Sigmoid colon (tissue), 7 donors: ENCODE measurements at places on chromosomes 11 and 22. TPM values are rescaled to one million over a fixed set of nuclear protein-coding genes. Genes with fewer than 3 reads are reported as not detected.

GAB4 gene
- not detected for polyA plus RNA-seq

OR2AT4 gene
- polyA plus RNA-seq = not detected

SCUBE2 gene
- polyA plus RNA-seq = 3.4 TPM

CCDC81 gene
- 0.22 TPM for polyA plus RNA-seq

IGSF22 gene
- 0.52 TPM for polyA plus RNA-seq

GSTT2B gene
- not detected for polyA plus RNA-seq

AQP11 gene
- polyA plus RNA-seq = 1.7 TPM

TRIM66 gene
- 2.3 TPM for polyA plus RNA-seq

NUP160 gene
- 4.6 TPM for polyA plus RNA-seq

DGCR8 gene
- 24.1 TPM for polyA plus RNA-seq

DNA sequence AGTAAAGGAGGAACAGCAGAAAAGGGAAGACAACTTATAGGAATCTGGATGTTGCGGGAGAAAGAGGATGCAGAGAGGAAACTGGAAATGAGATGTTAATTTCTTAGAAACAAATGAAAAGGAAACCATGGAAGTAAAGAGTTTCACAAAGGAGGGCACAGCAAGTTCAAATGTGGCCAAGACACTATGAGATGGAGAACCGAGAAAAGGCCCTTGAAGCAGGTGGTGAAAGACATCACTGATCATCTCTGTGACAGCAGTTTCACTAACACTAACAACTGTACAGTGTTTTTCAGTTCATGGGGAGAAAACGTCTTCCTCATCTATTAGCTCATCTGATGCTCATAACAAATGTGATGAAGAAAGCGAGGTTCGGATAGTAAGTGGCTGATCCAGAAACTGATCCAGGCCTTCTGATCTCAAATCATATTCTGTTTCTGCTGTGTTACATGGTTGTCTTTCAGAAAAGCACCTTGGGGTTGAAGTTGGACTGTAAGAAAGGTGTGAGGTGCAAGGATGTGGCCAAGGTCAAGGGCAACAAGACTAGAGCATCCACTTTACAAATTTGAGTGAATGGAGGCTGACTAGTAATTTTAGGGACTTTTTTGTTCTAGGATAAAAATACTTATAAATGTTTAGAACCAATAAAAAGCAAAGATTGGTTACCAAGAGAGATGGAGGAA, 492.1 kb upstream of the CADM1 start:
- H3K27ac ChIP-seq = no peak overlapping the region
- no peak for DNase-seq

- no peak overlapping the region for H3K27ac ChIP-seq
- H3K27me3 ChIP-seq = no peaks in the 10 kb centered on the region
- no peak overlapping the region for H3K4me3 ChIP-seq
- H3K4me1 ChIP-seq = no peaks in the 10 kb centered on the region
- no peak for DNase-seq
Observed at GRCh38 chr11:73990730-73991129, 8.1 kb upstream of the UCP2 start.

DNA sequence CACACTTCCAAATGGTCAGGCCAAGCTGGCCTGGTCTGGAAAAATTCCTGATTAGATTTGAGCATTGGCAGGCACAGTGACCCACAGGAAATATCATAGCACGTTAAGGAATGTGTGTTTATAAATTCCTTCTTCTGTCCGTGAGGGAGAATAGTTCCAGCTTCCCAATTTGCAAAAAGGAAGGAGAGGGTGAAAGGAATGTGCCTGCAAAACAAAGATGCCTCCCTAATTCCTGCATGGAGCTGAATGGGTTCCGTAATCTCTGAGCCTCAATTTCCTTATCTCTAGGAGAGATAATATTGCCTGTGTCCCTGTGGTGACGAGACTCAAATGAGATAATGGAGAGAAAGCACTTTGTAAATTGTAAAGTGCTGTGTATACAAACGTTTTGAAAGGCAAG, 105.1 kb downstream of the FEZ1 start:
- H3K4me3 ChIP-seq = no peak overlapping the region
- H3K4me1 ChIP-seq = no peaks in the 10 kb centered on the region
- H3K27ac ChIP-seq = no peak overlapping the region
- no peaks in the 10 kb centered on the region for H3K27me3 ChIP-seq

GRCh38 chr22:48596111-48596850, 1231.4 kb downstream of the BRD1 start:
- no peak for DNase-seq
- H3K27me3 ChIP-seq = peaks cover 3% of the 10 kb centered on the region
- no peak overlapping the region for H3K4me3 ChIP-seq
- no peaks in the 10 kb centered on the region for H3K4me1 ChIP-seq

DNA sequence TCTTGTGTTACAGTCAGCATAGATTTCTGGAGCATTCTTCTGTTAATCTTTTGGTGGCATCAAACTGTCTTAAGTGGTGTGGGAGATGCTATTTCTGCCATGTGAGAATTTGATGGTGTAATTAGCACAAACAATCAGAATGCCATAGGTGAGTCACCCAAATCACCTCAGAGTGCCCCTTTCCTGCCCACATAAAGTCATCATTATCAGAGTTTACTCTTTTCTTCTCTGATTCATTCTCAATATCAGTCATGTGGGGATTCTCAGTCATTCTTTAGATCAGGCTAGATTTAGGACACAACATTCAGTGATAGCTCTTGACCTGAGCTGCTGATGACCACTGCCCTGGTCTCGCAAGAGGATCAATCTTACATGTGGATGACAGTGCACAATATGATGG, 23.7 kb upstream of the MS4A6A start:
- no peaks in the 10 kb centered on the region for H3K27me3 ChIP-seq
- H3K27ac ChIP-seq = no peak overlapping the region
- DNase-seq = no peak
- H3K4me1 ChIP-seq = no peaks in the 10 kb centered on the region
- no peaks in the 10 kb centered on the region for H3K36me3 ChIP-seq
- no peak overlapping the region for H3K4me3 ChIP-seq

GRCh38 chr11:116373104-116373944, 399.5 kb downstream of the BUD13 start:
- H3K4me1 ChIP-seq = no peaks in the 10 kb centered on the region
- no peaks in the 10 kb centered on the region for H3K36me3 ChIP-seq
- DNase-seq = no peak
- H3K27ac ChIP-seq = no peak overlapping the region

- no peak overlapping the region for H3K4me3 ChIP-seq
- peaks cover 16% of the 10 kb centered on the region for H3K4me1 ChIP-seq
- no peaks in the 10 kb centered on the region for H3K36me3 ChIP-seq
- no peak overlapping the region for H3K27ac ChIP-seq
Observed at GRCh38 chr22:24601217-24602104, 1.5 kb upstream of the GGT1 start.

DNA sequence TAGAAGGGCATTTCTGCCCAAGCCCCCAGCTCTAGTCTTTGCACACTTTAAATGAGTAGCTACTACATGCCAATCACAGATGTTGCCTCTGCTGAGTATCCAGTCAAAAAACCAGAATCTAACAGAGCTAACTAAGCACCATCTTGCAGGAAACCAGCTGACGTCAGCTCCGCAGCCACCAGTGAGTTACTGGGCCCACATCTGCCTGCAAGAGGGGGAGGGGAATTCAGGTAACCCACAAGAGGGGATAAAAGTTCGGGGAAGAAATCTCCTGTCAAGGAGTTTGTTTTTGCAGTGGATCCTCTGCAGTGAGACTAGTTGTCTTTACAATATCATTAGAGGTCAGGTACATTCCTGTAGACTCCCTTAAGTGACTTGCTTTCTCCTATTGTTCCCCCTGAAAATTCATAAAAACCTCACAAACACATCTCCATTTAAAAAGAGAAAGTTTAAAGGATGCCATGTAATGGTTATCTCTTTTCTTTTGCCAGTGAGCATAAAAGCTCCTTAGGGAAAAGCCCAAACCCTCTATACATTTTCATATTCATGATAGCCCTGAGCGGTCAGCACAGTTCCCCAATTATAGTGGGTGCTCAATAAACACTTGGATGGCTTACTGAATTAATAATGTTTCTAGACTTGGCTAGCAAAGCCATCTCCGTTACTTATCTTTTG, 9.3 kb downstream of the CD44 start:
- no peak overlapping the region for H3K27ac ChIP-seq
- no peak overlapping the region for H3K4me3 ChIP-seq
- DNase-seq = no peak
- peaks cover 76% of the 10 kb centered on the region for H3K4me1 ChIP-seq

DNA sequence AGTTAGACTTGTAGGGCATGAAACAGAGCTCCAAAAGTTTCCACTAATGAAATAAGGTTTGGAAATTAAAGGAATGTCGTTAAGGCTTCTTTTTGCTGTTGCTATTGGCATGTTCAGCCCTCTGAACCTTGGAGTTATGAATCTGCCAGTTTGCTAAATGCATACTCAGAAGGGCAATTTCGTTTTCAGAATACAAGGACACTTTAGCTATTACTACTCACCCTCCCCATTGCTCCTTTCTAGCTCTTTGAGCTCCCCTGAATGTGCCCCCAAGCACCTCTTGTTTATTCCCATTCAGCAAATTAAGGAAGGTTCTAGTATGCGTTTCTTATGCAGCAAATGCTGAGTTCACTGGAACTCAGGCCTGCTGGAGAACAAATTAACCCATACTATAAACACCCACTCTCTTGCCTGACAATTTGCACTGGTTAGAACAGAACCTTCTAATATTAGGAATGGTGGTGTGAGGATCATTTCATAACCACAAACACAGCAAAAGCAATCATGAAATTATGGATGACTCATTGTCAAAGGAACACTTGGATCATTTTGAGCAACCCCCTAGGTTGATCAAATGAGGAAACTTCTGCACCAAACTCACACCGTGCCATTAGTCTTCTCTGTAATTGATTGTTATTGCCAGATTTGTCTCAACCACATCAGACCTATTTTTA, 26.2 kb upstream of the LIN7C start:
- no peak for DNase-seq
- no peaks in the 10 kb centered on the region for H3K4me1 ChIP-seq
- H3K27ac ChIP-seq = no peak overlapping the region

DNA sequence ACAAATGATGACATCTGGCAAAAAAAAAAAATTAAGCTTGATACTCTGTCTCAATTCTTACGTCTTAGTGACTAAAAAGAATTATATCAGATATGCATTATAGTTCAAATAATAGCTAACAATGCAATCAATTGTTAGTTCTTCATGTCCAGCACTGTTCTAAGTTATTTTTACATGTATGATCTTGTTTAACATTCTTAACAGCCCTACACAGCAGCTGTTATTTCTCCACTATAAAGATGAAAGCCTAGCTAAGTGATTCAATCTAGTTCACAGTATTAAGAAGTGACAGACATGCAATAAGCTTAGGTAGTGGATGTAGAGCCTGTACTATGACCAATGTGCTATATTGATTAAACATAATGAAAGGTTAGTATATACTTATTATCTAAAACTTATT, 4.1 kb downstream of the ZNF214 start:
- no peak overlapping the region for H3K4me3 ChIP-seq
- H3K27me3 ChIP-seq = no peaks in the 10 kb centered on the region
- no peak for DNase-seq
- no peaks in the 10 kb centered on the region for H3K36me3 ChIP-seq

GRCh38 chr11:27465629-27466028, 7.0 kb downstream of the LGR4 start:
- no peak for DNase-seq
- H3K4me1 ChIP-seq = peaks cover 70% of the 10 kb centered on the region
- H3K27me3 ChIP-seq = no peaks in the 10 kb centered on the region
- no peak overlapping the region for H3K4me3 ChIP-seq

GRCh38 chr22:36914390-36914752, 943 bp downstream of the CSF2RB start:
- no peaks in the 10 kb centered on the region for H3K4me1 ChIP-seq
- DNase-seq = no peak
- no peak overlapping the region for H3K27ac ChIP-seq
- no peak overlapping the region for H3K4me3 ChIP-seq

GRCh38 chr11:58770166-58770565, 38.4 kb upstream of the GLYAT start:
- no peaks in the 10 kb centered on the region for H3K36me3 ChIP-seq
- no peaks in the 10 kb centered on the region for H3K4me1 ChIP-seq
- no peak overlapping the region for H3K4me3 ChIP-seq
- DNase-seq = no peak

DNA sequence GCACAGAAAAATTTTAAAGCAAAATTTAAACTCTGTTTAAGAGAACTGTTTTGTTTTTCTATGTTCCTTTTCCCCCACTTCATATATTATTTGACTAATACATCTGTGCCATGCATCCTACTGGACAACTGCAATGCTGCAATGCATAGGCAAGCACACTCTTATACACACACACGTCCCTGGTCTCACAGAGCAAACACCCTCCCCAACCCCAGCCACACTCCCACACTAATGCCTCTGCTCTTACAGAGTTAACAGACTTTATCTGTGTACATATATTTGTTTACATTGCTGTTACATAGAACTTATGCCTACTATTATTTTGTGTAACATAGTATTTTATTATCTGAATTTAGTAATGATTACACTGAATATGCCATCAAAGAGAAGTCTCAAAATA, 25.5 kb upstream of the CTSC start:
- DNase-seq = no peak
- no peaks in the 10 kb centered on the region for H3K4me1 ChIP-seq
- H3K27ac ChIP-seq = no peak overlapping the region
- H3K4me3 ChIP-seq = no peak overlapping the region
- H3K36me3 ChIP-seq = no peaks in the 10 kb centered on the region

DNA sequence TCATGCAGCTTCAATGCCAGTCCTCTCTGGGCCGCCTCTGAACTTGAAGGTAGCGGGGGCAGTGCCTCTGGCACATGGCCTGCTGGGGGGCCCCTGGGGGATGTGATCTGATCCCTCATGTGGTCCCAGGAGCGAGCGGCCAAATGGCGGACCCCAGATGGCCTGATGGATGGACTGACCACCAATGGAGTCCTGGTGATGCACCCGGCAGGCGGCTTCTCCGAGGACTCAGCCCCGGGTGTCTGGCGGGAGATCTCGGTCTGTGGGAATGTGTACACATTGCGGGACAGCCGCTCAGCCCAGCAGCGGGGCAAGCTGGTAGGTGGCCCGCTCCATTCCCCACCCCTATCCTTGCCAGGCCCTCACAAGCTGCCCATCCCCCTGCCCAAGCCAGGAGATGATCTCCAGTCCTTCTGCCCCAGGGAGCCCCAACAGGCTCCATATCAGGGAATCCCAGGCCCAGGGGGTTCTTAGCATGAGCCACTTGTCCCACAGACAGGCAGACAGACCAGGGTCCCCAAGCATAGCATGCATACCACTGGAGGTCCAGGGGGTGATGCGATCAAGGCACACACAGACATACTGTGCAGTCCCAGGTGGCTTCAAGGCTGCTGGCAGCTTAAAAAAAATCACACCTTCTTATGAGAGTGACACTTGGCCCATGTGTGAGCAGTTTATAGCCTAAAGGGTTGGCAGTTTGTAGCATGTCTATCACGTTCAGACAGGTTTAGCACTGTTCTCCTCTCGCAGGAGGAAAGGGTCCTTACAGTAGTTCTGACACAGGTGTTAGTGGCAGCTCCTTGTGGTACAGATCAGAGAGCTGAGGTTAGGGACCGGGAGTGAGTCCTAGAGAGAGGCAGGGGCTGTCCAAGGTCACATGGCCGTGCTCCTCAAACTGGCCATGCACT, 6.4 kb upstream of the DPP3 start:
- H3K4me3 ChIP-seq = no peak overlapping the region
- H3K27me3 ChIP-seq = no peaks in the 10 kb centered on the region
- no peaks in the 10 kb centered on the region for H3K4me1 ChIP-seq
- no peak for DNase-seq
- H3K36me3 ChIP-seq = peaks cover 64% of the 10 kb centered on the region
- H3K27ac ChIP-seq = no peak overlapping the region

- H3K4me3 ChIP-seq = no peak overlapping the region
- no peaks in the 10 kb centered on the region for H3K36me3 ChIP-seq
- no peak overlapping the region for H3K27ac ChIP-seq
- H3K4me1 ChIP-seq = peaks cover 28% of the 10 kb centered on the region
- H3K27me3 ChIP-seq = no peaks in the 10 kb centered on the region
- DNase-seq = no peak
Observed at GRCh38 chr22:21819183-21819770, 48.2 kb downstream of the MAPK1 start.
